ENCODE measurements at places on chromosomes 3 and 15.

DNA sequence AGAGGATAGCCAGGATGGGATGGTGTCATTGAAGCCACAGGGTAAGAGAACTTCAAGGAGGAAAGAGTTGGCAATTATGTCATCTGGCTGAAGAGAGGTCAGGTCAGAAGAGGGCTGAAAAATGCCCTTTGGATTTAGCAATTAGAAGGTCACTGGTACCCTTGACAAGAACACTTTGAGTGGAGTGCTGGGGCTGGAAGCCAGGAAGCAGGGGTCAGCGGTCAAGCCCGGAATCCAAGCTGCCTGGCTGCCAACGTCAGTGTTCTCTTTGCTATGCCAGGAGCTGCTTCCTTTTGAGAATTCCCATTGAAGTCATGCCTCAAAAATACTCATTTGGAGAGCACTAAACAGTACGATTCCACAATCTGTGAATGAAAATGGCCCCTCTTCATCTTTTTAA is 386.5 kb downstream of the SHQ1 start:
- no peak for DNase-seq

GRCh38 chr3:160291290-160291908 is 66.2 kb downstream of the C3orf80 start:
- no peak for DNase-seq

GRCh38 chr3:195013411-195014361 is 257.3 kb downstream of the XXYLT1 start:
- DNase-seq = no peak

DNA sequence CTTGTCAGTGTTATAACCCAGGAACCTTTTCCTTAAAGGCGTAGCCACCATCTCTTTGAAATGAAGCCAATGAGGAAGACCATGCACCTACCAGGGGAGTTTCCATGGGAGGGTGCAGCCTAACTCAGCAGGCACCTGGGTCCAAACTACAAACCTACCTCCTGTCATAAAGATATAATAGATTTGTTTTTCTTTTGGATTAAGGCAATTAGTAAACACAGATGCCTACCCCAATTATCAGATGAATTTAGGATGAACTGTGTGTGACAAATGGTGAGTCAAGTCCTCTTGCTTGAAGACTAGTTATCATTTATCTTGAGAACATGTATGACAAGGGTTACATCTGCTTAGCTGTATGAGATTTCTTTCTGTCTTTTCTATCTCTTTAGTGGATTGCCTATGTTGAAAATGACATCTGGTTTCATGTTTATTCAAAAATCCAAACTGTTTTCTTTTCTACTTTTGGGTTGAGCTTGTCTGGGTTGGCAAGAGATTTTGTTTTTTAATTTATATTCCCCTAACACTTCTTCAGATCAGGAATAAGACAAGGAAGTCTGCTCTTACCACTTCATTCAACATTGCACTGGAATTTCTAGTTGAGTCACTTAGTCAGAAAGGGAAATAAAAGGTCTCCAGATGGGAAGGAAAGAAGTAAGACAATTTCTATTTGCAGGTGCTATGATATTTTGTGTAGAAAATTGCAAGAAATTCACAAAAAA is 149.9 kb downstream of the NEK10 start:
- DNase-seq = peak; percentile 49

- DNase-seq = no peak
Observed at GRCh38 chr3:147336543-147337278, 69.6 kb downstream of the ZIC4 start.

- DNase-seq = peak; percentile 96
Observed at GRCh38 chr3:99108508-99108907, 207.0 kb upstream of the DCBLD2 start.

- DNase-seq = peak; percentile 40
Observed at GRCh38 chr3:27596334-27596841, 112.2 kb upstream of the SLC4A7 start.

- no peak for DNase-seq
Observed at GRCh38 chr3:115428841-115429240, 194.5 kb upstream of the GAP43 start.

DNA sequence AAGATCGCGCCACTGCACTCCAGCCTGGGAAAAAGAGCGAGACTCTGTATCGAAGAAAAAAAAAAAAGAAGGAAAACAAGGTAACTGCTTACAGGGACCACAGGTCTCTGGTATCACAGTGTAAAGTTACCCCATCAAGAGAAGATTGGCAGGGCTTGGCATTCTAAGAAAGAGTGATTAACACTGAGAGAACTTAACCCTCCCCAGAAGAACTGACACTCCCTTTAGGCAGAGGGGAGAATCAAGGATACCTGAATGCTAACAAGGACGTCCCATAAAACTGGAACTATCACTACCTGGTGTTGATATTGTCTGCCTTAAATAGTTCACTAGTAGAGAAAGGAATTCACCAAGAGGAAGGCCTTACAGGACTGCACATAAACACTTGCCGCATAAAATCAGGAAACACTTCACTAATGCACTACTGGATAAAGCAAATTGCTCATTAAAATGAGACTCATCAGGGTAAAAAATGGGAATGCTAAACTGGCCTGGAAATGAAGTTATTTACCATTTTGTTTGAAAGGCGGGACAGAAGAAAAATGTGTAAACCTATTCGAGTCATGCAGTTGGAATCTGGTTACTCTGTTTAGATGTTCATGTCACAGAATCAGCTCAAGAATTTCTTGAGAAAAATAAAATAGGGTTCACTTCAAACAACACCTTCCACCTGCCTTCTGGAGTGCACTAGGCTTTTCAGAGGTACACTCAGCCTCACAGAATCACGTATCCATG is 121.6 kb downstream of the FOXP1 start:
- DNase-seq = peak; percentile 55

GRCh38 chr15:81914734-81915256 is 131.0 kb downstream of the MEX3B start:
- DNase-seq = no peak

GRCh38 chr15:75037685-75038084 is 14.3 kb downstream of the PPCDC start:
- DNase-seq = peak; percentile 19

- peak; percentile 100 for DNase-seq
Observed at GRCh38 chr3:57006949-57007419, 53.5 kb upstream of the SPATA12 start.

GRCh38 chr3:189383630-189384029 is 211.9 kb downstream of the TPRG1 start:
- DNase-seq = no peak

DNA sequence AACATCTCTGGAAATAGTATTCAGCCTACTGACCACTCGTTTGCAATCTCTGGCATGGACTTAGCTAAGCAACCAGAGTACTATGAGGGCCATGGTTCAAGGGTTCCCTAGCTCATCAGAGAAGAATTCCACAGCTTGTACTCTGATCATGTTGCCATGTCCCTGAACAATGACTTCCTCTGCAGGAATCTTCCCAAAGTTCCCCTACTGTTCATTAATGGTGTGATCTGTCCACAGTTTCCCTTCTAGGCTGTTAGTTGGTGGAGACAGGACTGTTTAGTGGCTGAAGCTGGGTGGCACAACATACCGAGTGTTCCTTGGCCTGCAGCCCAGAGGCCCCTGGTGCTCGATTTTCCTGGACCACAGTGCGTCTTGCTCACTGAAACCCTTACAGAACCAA is 44.4 kb upstream of the GALNT15 start:
- DNase-seq = no peak

DNA sequence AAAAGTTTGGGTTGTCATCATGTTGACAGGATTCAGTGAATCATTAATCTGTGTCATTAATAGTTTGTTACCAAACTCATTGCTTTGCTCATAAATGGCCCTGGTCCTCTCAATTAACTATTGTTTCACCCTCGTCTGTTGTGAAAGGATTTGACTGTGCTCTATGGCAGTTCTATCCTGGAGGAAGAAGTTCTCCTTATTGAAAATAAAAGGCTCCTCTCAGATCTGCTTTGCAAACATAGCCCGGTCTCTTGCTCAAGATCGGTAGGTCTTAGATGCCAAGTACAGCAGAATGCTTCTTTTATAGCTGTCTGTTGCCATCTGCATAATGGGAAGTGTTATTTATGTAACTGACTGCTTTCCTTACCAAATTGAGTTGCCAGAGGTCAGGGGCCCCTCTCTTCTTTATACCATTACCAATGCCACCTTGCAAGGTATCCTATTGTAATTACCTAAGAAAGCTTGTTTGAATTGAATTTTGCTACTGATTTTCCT is 146.5 kb downstream of the EBLN2 start:
- no peak for DNase-seq

DNA sequence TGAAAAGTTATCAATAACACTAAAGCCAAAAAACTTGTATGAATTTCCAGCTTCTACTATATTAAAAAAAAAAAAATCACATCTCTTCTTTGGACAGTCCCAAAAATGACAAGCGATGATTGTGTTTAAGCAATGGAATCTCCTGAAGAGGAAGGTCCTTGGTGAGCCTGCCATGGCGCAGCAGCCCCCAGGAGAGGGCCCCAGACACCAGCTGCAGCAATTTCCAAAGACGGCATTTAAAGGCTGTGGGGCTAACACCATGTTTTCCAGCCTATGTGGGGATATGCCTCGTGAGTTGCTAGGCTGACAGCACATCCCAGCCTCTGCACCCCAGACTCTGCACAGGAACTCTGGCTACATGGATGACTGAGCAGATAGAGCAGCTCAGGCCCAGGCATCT is 14.7 kb downstream of the SKIC8 start:
- no peak for DNase-seq

DNA sequence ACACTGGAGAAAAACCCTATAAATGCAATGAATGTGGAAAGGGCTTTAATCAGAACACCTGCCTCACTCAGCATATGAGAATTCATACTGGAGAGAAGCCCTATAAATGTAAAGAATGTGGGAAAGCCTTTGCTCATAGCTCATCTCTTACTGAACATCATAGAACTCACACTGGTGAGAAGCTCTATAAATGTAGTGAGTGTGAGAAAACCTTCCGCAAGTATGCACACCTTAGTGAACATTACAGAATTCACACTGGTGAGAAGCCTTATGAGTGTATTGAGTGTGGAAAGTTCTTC is 7.4 kb upstream of the ZNF501 start:
- DNase-seq = no peak

DNA sequence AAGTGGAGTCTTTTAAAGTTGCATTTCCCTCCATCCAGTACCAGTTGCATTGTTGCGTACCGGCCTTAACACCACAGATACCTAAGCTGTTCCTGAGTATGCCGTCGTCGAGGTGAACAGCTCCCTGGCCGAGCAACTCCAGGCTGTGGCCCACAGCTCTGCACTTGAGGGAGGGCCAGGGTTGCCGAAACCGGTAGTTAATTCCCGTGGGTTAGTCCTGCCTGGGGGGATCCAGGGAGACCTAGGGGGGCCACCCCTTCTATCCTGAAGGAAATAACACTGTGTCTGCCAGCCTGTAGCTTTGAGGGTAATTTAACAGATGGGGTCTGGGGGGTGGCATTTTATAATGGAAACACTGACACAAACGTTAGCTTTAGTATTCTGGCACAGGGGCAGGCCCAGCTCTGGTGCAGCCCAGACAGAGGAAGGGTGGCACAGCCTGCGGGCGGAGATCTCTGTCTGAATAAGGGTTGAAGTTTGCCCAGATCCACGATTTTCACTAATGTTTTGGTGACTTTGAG is 60.8 kb downstream of the RGMA start:
- no peak for DNase-seq

- no peak for DNase-seq
Observed at GRCh38 chr15:64070106-64070505, 23.5 kb downstream of the CIAO2A start.

DNA sequence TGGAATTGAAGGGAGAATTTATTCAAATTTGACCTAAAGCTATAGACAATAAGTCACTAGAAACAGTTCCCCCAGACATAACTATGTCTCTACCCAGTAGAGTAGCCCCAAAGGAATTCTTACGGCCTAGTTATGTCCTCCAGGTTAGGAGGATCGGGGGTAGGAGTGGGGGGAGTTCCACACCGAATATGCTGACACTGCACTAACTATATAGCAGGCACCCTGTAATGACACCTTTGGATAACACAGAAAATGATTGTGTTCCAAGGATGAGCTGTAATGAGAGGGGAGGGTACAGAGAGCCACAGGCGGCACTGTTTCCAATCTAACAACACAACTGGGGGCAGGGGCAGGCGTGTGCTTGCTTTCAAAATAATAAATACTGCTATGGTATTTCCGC is 376.2 kb upstream of the RORA start:
- DNase-seq = no peak

- peak; percentile 83 for DNase-seq
Observed at GRCh38 chr3:139629033-139629432, 48.7 kb downstream of the NMNAT3 start.

- peak; percentile 30 for DNase-seq
Observed at GRCh38 chr3:10352146-10352911, 31.4 kb upstream of the SEC13 start.

DNA sequence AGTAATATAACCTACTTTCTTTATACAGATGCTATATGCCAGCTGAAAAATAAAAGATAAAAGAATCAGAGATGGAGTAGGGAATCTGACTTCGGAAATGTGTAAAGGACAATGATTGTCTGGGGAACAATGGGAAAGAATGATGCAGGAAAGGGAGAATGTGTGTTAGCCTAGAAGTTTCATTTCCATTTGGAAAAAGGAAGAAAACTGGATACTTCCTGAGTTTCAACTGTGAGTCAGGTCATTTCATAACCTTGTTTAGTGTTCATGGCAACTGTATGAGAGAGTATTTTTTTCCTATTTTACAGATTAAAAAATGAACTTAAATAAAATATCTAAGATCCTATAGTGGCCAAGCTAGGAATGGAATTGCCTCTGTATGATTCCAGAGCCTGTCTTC is 261.3 kb upstream of the NECTIN3 start:
- peak; percentile 72 for DNase-seq

- DNase-seq = no peak
Observed at GRCh38 chr3:170977949-170978745, 48.4 kb downstream of the SLC2A2 start.

DNA sequence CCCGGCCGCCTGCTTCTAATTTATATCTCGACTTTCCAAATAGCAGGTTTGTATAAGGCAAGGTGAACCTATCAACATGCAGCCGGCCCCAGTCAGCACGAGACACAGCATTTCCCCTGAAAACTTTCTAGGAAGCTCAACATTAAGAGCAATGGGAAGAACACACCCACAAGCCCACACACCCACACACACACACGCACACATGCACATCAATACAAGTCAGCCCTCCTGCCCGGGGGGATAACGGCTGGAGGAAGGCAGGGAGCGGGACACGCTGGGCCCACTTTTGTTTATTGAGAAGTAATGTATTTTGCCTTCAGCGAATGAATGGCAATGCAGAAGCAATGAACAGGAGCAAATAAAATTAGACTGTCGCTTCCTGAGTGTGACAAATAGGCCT is 83.5 kb downstream of the PCSK6 start:
- DNase-seq = no peak

GRCh38 chr15:87735522-87735921 is 521.0 kb downstream of the NTRK3 start:
- DNase-seq = no peak

- no peak for DNase-seq
Observed at GRCh38 chr15:49741712-49742111, 120.9 kb downstream of the DTWD1 start.

DNA sequence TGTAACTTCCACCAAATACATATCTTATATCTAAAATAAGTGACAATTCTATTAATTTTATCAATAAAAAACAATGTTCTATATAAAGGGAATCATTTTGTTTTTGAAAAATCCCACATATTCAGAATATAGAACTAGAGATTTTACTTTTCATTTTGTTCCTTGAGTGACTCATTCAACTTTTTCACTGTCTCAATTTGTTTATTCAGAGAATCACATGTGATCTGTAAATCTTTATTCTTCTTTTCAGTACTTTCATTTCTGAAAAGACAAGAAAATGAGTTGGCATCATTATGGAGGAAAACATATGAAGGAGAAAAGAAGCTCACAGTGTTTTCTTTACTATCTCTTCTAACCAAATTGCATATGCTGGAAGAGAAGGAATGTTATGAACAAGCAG is 35.0 kb downstream of the CIP2A start:
- peak; percentile 17 for DNase-seq

- no peak for DNase-seq
Observed at GRCh38 chr3:126264952-126265351, 84.6 kb upstream of the ALDH1L1 start.

Measured in bronchial epithelial cell (primary cell).